Activated CD4-positive, alpha-beta memory T cell treated with anti-CD3 and anti-CD28 coated beads for 36 hours (primary cell): ENCODE measurements at places on chromosomes 4 and X. TPM values are rescaled to one million over a fixed set of nuclear protein-coding genes. Genes with fewer than 3 reads are reported as not detected.

Gene NHS
- 4.8 TPM for total RNA-seq

DNA sequence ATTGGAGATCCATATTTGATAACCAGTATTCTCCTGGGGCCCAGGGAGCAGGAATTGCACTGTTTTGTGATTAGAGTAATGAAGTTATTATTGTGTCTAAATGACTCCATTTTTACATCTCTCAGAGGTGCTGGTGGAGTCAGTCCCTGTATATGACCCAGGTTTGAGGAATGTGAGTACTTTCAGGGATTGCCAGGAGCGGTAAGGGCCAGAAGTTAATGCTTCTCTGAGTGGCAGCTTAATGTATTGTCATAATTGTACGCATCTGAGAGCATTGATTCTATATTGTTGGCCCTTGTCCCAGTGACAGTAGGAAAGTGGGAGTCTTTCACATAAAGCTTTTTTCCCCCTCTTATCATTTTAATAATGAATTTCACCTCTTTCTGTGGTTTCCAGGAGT is 146.2 kb downstream of the GATB start:
- DNase-seq, result no peak

DNA sequence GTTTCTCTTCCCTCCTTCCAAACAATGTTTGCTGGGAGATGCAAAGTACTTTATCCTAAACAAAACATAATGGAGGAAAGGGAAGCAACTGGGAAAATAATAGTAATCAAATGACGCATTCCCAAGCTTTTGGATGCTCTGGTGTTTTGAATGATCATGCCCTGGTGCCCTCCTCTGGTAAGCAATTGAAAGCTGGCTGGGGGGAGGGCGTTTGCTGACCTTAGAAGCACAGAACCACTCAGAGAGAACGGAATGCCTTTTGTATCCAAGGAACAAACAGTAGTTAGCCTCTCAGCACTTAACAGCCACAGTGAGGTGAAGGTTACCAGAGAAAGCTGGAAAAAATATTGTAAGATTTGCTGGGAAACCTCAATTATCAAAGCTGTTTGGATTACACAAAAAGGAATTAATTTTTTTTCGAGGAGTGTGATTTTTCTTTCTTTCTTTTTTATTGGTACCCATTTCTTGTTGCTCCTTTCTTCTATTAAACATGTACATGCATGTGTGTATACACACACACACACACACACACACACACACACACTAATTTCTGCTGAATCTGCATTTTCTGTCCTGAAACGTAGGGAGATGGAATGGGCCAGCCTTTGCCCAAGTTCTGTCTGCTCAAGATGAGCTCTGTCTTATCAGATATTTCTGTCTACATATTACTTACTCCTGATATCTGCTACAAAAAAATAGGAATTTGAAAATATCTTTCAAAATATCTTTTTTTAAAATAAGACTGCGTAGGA is 155.8 kb upstream of the IGFBP7 start:
- no peak for DNase-seq

DNA sequence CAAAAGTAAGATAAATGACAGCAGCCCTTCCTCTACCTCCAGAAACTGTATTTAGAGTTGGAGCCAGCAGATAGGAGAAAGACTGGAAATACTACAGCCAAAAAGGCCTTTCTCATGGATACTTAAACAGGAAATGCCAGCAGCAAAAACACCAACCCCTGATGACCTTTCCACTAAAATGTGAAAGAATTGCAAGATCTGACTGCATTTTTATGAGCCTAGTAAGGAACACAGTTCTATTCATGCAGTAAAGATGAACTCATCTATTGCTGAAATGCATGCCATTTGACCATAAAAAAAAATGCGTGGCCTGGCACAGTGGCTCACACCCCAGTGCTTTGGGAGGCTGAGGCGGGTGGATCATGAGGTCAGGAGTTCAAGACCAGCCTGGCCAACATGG is 19.9 kb downstream of the ABCG2 start:
- DNase-seq, result no peak

Gene DGAT2L6
- not detected for total RNA-seq

- DNase-seq, result no peak
Observed at GRCh38 chr4:152784490-152785350, 5.0 kb downstream of the ARFIP1 start.

DNA sequence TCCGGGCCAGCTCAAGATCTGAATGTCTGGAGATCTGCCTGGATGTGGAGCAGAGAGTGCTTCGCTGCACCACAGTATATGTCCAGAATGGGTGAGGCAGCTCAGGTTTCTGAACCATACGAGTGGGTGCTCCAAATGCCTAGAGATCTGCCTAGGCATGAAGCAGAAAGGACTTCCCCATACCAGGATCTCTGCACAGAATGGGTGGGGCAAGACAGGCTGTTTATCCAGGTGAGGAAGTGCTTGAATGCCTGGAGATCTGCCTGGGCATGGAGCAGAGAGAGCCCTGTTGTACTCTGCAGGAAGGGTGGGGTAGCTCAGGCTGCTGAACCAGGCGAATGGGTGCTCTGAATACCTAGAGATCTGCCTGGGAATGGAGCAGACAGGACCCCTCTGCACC is 45.4 kb upstream of the MAGEC2 start:
- no peak for DNase-seq

GRCh38 chr4:88102026-88102425 is 56.4 kb downstream of the ABCG2 start:
- DNase-seq, result no peak

GRCh38 chrX:124540474-124540873 is 194.1 kb downstream of the SH2D1A start:
- no peak for DNase-seq

GRCh38 chr4:98864560-98864959 is 64.4 kb downstream of the EIF4E start:
- DNase-seq, result peak; percentile 79

Gene ODAPH
- total RNA-seq, result not detected

Gene NFKB1
- 122 TPM for total RNA-seq

GRCh38 chr4:53479736-53480525 is 102.5 kb downstream of the FIP1L1 start:
- no peak for DNase-seq

Gene MAPK10
- not detected for total RNA-seq

GRCh38 chr4:74376888-74377483 is 12.0 kb downstream of the EREG start:
- no peak for DNase-seq

Gene VGLL1
- not detected for total RNA-seq

DNA sequence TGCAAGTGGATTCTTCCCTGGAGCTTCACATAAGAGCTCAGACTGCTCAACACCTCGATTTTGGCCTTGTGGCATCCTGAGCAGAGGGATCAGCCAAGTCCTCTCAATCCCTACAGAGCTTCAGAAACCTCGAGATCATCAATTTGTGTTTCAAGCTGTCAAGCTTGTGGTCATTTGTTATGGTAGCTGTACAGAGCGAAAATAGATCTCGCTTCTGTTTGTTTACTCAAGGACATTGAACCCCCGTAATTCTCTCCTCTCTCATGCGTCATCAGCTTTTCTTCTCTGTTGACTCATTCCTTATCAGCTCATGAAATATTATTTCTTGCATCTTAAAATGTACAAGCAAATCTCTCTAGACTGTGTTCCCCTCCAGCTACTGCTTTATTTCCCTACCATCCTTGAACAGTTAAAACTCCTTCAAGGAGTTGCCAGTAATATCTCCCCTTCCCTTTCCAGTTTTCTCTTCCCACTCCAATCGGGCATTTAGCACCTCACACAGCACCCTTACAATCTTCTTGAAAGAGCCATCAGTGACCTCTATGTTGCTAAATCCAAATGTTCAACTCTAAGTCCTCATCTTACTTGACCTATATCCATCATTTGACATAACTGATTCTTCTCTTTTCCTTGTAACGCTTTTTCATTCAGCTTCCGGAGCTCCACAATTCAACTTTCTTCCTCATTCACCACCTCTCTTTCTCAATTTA is 106.2 kb upstream of the FAT1 start:
- no peak for DNase-seq

Gene MUC7
- total RNA-seq, result not detected

GRCh38 chr4:102713096-102713495 is 47.7 kb downstream of the MANBA start:
- no peak for DNase-seq

Gene SOWAHD
- 0.34 TPM for total RNA-seq

- no peak for DNase-seq
Observed at GRCh38 chrX:154530286-154530685, 14.3 kb upstream of the FAM3A start.

Gene CHST7
- total RNA-seq, result 6.1 TPM

Gene GAGE12H
- total RNA-seq, result not detected

Gene BEND4
- 0.21 TPM for total RNA-seq

DNA sequence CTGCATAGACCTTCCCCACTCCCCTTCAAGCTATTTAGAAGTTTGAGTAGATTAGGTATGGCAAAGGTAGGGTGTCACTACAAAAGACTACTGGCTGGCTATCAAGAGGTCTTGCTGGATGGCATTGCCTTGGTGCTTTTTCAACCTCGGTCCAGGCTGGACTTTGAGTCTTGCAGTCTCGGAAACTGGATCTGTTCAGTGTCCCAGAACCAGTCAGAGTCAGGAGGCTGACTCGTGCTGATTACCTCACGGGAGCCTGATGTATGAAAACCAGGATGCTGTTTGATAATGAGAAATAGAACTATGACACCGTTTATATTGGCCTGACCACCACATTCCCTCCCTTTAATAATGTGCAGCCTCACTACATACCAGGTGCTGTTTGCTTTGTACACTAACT is 2.7 kb upstream of the PHKA1 start:
- no peak for DNase-seq

GRCh38 chr4:35087218-35087617 is 1157.1 kb downstream of the ARAP2 start:
- DNase-seq, result no peak

DNA sequence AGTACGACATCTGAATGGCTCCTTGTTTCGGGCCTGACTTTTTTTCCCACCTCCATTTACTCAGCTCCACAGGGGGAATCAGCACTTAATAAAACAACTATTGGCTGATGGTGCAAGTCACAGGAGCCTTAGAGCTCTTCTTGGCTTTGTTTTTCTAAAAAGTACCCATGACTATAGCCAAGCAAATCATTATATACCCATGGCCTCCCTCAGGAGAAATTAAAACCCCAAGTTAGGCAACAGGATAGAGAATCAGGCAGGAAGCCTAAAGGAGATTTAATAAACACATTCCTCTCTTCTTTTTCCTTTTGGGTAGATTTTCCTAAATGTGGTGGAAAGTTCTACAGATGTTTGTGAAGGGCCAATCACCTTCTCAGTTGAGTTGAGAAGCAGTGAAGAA is 91.9 kb upstream of the RBPJ start:
- no peak for DNase-seq

Gene TRO
- 2.3 TPM for total RNA-seq

- DNase-seq, result no peak
Observed at GRCh38 chrX:15607067-15607466, 6.3 kb upstream of the ACE2 start.

Gene TRIM61
- total RNA-seq, result 1.0 TPM

Gene IL21
- 67.0 TPM for total RNA-seq

DNA sequence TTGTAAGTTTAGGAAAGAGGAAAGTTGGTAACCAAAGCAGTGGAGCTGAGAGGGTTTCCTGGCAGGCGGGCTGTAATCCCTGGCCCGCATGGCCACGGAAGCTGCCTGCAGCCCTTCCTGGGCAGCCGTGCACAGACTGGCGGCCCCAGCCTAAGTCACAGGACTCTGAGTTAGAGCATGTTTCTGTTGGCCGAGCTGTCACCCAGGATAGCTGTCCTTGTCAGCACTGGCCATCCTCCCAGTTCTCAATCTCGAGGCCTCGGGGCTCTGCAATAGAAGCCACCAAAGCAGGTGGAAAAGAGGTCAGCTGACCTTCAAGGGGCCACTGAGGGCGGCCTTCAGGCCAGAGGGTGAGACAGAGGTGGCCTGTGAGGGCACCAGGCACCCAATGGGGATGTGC is 20.5 kb downstream of the PNMA6E start:
- no peak for DNase-seq

Gene GPAT3
- total RNA-seq, result 4.2 TPM

GRCh38 chr4:10197952-10198351 is 81.4 kb upstream of the WDR1 start:
- no peak for DNase-seq

Gene ADAD1
- total RNA-seq, result not detected

DNA sequence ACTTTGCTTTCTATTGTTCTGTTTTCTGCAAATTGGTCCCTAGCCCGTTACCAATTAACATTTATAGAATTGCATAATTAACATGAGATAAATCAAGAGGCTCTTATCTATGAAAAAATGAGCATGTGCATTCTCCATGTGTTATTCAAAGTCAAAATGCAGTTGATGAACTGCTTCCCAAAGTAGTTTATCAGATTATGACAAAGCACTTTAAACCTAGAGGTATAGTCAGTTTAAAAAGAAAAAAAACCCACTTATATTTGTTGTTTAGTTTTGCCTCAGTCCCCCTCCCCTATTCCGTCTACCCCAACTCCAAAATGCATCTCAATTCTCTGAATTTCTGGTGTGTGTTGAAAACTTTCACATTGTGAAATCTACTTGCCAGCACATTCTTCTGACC is 119.5 kb downstream of the ATXN3L start:
- no peak for DNase-seq

Gene CXCR3
- total RNA-seq, result 31.1 TPM

DNA sequence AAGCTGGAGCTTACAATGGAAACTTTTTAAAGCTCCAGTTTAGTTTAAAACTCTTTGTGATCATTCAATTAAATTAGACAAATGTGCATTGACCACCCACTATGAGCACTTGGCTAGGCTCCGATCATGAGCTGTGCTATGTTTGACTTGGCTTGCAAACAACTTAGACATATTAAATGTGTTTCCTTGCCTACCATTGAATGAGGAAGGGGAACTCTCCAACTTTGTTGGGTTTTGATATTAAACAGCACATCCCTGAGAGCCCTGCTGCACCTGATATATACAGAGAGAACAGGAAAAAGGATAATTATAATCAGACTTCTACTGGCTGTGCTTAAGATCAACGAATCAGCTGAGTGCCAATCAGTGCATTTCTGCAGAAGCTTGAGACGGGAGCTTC is 71.4 kb upstream of the ADGRL3 start:
- DNase-seq, result no peak

DNA sequence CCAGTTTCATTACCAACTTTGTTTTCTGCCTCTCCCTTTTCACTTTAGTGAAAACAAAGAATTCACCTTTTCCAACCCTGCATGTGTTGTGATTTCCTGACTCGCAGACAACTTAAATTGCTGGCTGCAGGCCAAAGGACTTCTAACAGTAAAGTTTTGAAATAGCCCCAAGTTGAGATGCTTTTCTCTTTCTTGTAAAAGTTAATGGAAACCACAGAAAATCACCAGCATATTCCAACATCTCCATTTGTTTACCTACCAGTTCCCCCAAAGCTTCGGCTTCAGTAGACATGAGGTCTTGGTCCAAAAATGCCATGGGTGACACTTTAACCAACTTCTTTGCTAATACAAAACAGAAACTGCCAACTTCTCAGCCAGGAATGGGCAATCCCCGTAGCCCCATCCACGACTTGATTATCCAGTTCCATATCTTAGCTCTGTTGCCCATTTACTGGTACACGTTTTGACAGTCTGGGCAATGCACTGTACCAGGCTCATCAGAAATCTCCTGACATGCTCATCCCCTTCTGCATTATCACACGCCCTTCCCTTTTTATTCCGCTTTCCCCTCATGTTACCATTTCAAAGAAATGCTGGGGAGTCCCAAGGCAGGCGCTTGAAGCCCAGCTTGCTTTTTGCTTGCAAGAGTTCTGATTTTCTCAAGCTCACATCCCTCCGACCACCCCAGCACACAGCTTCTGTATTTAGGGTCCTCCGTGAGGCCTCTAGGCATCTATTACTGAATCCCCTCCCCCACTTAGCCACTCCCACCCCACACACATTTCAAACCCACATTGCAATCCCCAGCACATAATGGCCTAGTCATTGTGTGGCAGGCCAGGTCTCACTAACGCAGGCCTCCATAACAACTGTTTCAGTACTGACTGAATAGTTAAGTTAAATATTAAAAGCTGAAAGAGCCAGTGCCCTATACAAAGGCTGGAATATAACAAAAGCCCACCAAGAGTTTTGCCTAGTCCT is 137.9 kb upstream of the S100G start:
- DNase-seq, result no peak
